ENCODE measurements at places on chromosomes 3 and 15.

- H3K4me1 ChIP-seq: peaks cover 18% of the 10 kb centered on the region
- H3K4me3 ChIP-seq: no peak overlapping the region
- H3K27ac ChIP-seq: no peak overlapping the region
- no peak for DNase-seq
- H3K36me3 ChIP-seq: no peaks in the 10 kb centered on the region
- H3K27me3 ChIP-seq: peaks cover 9% of the 10 kb centered on the region
Observed at GRCh38 chr3:69738315-69738714, 949 bp upstream of the MITF start.

DNA sequence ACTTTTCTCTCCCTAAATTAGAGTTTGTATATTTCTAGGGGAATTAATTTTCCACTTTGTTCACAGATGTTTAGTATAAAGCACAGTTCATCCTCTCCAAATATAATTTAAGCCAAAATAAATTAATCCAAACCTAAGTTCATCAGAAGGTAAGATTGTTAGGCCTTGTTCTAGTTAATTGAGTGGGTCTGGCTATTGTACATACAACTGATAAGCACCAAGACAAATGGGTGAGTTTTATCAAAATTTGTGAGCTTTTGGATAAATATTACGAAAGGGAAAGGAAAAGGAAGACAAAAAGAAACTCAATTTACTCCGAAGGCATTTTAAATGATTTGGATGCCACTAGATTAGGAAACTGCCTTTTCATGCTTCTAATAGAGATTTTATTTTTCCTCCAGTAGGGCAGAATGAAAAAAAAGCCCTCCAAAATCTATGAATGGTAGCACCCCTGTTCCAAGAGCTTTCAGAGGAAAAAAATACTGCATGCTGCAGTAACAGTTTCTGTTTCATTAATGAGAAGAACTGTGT lies 304.0 kb downstream of the ZNF385D start:
- H3K27me3 ChIP-seq: no peaks in the 10 kb centered on the region
- H3K36me3 ChIP-seq: no peaks in the 10 kb centered on the region
- H3K4me3 ChIP-seq: no peak overlapping the region
- no peaks in the 10 kb centered on the region for H3K4me1 ChIP-seq
- H3K27ac ChIP-seq: no peak overlapping the region
- no peak for DNase-seq

- no peaks in the 10 kb centered on the region for H3K27me3 ChIP-seq
- DNase-seq: no peak
- peak overlapping the region; percentile 92 for H3K4me3 ChIP-seq
- H3K36me3 ChIP-seq: no peaks in the 10 kb centered on the region
Observed at GRCh38 chr15:30990446-30991254, 778 bp downstream of the MTMR10 start.

DNA sequence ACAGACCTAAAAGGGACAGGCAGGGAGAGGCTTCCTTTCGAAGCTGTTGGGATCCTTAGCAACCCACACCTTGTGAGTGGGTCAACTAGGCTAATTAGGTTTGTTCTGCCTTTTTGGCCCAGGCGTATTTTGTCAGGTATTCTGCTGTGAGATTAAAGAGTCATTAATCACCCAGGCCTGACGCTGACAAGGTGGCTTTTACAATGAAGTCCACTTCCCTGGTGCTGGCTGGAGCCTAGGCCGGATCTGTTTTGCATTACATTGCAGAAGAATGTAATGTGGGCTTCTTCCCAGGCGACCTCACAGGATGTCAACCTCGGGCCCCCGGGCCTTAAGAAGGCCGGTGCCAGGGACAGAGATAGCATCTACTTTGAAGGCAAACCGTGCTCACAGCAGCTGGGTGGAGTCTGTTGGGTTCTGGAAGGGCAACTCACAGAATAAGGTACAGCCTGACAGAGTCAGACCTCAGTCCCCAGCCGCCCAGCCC lies 76.9 kb downstream of the HES1 start:
- no peak overlapping the region for H3K4me3 ChIP-seq
- H3K27me3 ChIP-seq: no peaks in the 10 kb centered on the region
- DNase-seq: no peak
- H3K4me1 ChIP-seq: no peaks in the 10 kb centered on the region
- H3K27ac ChIP-seq: no peak overlapping the region

DNA sequence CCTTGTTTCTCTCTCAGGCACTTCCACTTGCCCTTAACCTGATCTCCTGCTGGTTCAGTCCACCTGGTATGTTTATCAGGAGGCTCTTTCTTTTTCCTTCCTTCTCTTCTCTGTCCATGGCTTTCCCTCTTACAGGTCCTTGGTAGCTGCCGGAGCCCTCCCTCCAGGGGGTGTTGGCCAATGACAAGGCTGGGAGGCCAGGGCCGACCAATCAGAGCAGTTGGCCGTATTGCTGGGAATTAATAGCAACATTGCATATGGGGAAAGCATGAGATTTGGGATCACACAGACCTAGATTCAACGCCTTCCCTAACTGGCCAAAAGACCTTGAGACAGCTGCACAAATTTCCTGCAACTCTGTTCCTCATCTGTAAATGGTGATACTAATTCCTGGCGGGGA lies 62.4 kb downstream of the CEMIP start:
- no peak for DNase-seq
- no peaks in the 10 kb centered on the region for H3K36me3 ChIP-seq
- no peaks in the 10 kb centered on the region for H3K27me3 ChIP-seq
- peaks cover 85% of the 10 kb centered on the region for H3K4me1 ChIP-seq

DNA sequence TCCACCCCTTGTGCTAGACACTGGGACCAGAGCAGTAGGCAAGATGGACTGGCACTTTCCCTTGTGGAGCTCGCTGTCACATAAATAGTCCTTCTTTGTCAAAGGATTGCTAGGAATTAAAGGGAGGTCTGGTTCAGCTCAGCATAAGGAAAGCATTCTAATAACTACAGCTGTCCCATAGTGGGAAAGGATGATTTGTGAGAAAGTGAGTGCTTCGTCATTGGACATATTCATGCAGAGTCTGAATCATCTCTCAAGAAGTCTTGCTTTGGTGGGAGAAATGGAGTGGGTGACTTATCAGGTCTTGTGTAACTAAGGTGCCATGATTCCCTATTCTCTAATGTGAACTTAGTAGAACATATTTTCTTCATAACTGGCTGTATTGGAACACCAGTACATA lies 14.7 kb downstream of the PPARG start:
- no peak overlapping the region for H3K4me3 ChIP-seq
- no peak overlapping the region for H3K27ac ChIP-seq
- DNase-seq: no peak
- no peaks in the 10 kb centered on the region for H3K36me3 ChIP-seq
- no peaks in the 10 kb centered on the region for H3K27me3 ChIP-seq

DNA sequence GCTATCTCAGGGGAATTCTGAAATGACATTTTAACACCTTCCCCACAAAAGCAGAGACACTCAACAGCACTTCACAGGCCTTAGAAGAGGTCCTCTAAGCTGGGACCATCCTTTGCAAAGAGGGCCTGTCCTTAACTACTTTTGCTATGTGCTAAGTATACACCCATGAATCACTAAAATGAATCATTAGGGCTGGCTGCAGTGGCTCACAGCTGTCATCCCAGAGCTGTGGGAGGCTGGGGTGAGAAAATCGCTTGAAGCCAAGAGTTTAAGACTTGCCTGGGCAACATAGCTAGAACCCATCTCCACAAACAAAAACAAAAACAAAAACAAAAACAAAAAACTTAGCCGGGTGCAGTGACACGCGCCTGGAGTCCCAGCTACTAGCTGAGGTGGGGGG lies 53.9 kb upstream of the MELTF start:
- H3K36me3 ChIP-seq: no peaks in the 10 kb centered on the region
- no peak overlapping the region for H3K4me3 ChIP-seq
- no peak overlapping the region for H3K27ac ChIP-seq
- DNase-seq: no peak

DNA sequence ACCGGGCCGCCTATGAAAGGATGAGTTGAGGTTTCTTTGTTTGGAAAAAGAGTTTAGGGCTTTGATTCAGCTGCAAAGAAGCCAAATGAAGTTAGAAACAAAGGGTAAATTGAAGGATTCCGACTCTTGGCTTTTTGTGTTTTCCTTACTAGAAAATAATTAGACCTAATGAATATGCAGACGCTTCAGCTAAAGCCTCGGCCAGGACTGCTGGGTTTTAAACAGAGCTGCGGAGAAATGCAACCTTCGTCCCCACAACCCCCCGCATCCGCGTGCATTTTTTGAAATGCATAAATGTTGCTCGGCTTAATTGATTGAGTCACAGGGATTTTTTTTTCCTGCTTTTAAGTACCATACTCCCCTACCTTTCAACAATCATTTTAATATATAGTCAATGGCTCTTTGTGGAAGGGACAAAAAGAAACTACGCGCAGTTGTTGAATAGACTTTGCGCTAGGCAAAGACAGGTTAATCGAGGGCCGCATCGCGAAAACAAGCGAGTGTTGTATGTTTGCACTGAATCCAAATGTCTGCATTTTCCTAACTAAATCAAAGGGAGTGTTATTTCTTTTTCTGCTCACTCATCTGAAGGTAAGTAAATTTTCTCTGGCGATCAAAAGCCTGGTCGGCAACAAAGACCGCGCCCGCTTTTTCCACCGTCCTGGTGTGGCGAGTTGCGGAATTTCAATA lies 1.3 kb upstream of the ZIC4 start:
- no peaks in the 10 kb centered on the region for H3K4me1 ChIP-seq
- H3K36me3 ChIP-seq: no peaks in the 10 kb centered on the region
- H3K27ac ChIP-seq: no peak overlapping the region
- no peak for DNase-seq
- H3K27me3 ChIP-seq: no peaks in the 10 kb centered on the region
- H3K4me3 ChIP-seq: no peak overlapping the region

DNA sequence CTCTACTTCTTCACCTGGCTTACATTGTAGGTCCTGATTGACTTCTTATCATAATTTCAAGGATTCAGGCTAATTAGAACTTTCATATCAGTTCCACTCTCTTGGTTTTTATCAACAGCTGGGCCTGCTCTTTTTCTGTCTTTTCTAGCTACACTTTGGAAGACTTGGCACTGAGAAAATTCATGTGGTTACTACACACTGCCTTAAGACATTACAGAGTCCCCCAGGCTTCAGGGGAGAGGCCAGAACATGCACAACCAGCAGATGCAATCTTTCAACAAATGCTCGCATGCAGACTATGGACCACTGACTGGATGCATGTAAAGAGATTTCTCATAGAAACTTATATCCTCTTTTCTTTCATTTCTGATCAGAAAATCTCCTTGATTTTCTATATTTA lies 423.5 kb downstream of the TUSC7 start:
- no peak for DNase-seq
- no peak overlapping the region for H3K4me3 ChIP-seq
- no peaks in the 10 kb centered on the region for H3K27me3 ChIP-seq
- H3K36me3 ChIP-seq: no peaks in the 10 kb centered on the region
- no peaks in the 10 kb centered on the region for H3K4me1 ChIP-seq
- H3K27ac ChIP-seq: no peak overlapping the region

GRCh38 chr3:61331929-61332552 lies 80.8 kb upstream of the FHIT start:
- H3K4me1 ChIP-seq: no peaks in the 10 kb centered on the region
- DNase-seq: no peak
- no peak overlapping the region for H3K4me3 ChIP-seq
- H3K27me3 ChIP-seq: peaks cover 72% of the 10 kb centered on the region

DNA sequence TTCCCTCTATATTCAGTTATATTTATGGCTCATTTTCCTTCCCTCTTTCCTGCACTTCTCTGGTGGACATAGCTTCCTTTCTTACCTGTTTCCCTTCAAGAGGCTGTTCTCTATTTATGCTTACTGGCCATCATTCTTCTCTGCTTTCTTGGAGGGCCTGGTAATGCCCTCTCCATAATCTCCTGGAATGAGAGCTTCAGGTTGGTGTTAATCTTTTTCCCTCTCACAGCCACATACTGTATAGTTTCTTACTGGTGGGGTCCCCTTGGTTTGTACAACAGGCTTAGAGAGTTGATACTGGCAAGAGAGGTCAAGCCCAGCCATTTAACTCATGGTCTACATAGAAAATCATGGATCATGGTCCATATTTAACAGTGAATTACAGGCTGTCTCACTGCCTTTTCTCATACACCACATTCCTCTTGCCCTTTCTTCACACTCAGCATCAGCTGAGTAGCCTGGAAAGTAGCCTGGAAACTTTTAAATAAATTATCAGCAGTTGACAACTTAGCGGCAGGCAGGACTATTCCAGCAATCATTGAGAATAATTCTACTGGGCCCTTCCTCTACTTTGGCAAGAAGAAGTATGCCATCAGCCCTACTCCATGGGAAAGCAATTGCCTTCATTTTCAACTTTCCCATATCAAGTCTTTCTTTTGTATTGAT lies 38.0 kb upstream of the DPH6 start:
- DNase-seq: no peak
- H3K27ac ChIP-seq: no peak overlapping the region
- no peak overlapping the region for H3K4me3 ChIP-seq
- H3K36me3 ChIP-seq: no peaks in the 10 kb centered on the region

GRCh38 chr3:119553823-119554415 lies 5.5 kb downstream of the CD80 start:
- H3K4me1 ChIP-seq: no peaks in the 10 kb centered on the region
- H3K27me3 ChIP-seq: no peaks in the 10 kb centered on the region
- no peak for DNase-seq
- H3K27ac ChIP-seq: no peak overlapping the region

GRCh38 chr3:112333381-112334317 lies 693 bp downstream of the CD200 start:
- DNase-seq: no peak
- H3K4me3 ChIP-seq: no peak overlapping the region
- H3K27me3 ChIP-seq: no peaks in the 10 kb centered on the region
- no peak overlapping the region for H3K27ac ChIP-seq
- no peaks in the 10 kb centered on the region for H3K36me3 ChIP-seq

GRCh38 chr3:60206206-60206605 lies 1045.0 kb downstream of the FHIT start:
- no peaks in the 10 kb centered on the region for H3K27me3 ChIP-seq
- H3K4me3 ChIP-seq: no peak overlapping the region
- DNase-seq: no peak

GRCh38 chr3:13016083-13016720 lies 57.0 kb downstream of the IQSEC1 start:
- no peaks in the 10 kb centered on the region for H3K36me3 ChIP-seq
- peaks cover 9% of the 10 kb centered on the region for H3K4me1 ChIP-seq
- no peak overlapping the region for H3K4me3 ChIP-seq
- DNase-seq: no peak

GRCh38 chr3:16264174-16264707 lies 502 bp downstream of the DPH3 start:
- DNase-seq: no peak
- H3K4me3 ChIP-seq: peak overlapping the region; percentile 95
- no peaks in the 10 kb centered on the region for H3K27me3 ChIP-seq
- peaks cover 3% of the 10 kb centered on the region for H3K36me3 ChIP-seq
- peaks cover 8% of the 10 kb centered on the region for H3K4me1 ChIP-seq

DNA sequence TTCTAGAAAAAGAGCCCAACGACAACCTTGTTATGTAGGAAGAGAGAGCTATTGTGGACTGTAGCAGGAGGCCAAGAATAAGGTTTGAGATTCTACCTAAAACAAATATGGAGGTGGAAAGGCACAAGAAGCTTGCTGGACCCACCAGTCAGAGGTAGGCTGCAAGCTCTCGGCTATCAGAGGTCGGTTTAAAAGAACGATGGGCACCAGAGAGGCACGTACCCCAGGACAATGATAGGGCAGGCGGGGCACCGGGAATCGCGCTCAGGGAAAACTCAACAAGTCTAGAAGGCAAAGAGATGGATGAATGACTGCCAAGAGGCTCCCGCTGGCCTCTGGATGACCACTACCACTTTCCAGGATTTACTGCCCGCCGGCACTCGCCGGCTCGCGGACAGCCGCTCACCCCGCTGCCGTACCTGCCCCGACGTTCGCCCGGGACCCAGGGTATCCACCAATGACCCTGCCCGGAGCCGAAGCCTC lies 1.1 kb downstream of the HDGFL3 start:
- no peak overlapping the region for H3K4me3 ChIP-seq
- no peak overlapping the region for H3K27ac ChIP-seq
- no peak for DNase-seq
- H3K27me3 ChIP-seq: no peaks in the 10 kb centered on the region
- no peaks in the 10 kb centered on the region for H3K36me3 ChIP-seq
- H3K4me1 ChIP-seq: no peaks in the 10 kb centered on the region
